ENCODE measurements at places on chromosomes 3 and 15. TPM values are rescaled to one million over a fixed set of nuclear protein-coding genes. Genes with fewer than 3 reads are reported as not detected.
A peak's percentile ranks its signal among the peaks of the same experiment; 100 is the strongest.

The KLHL18 gene
- polyA plus RNA-seq: 25.5 TPM

DNA sequence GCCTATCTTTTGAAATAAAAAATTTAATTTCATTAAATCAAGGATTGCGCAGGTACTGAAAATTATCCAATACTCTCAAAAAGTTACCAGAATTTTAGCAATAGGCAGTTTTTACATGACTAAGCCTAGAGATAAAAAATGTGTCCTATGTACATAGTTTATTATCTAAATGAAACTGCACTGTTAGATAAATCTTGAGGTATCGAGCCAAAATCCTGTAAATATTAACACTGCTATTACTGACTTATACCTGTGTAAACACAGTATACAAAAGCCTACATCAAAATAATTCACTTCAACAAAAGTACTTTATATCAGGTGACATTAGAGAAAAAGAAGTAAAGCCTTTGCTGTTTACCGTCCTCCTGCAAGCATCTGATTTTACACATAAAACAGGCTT lies 60.7 kb downstream of the TASOR start:
- DNase-seq: no peak

DNA sequence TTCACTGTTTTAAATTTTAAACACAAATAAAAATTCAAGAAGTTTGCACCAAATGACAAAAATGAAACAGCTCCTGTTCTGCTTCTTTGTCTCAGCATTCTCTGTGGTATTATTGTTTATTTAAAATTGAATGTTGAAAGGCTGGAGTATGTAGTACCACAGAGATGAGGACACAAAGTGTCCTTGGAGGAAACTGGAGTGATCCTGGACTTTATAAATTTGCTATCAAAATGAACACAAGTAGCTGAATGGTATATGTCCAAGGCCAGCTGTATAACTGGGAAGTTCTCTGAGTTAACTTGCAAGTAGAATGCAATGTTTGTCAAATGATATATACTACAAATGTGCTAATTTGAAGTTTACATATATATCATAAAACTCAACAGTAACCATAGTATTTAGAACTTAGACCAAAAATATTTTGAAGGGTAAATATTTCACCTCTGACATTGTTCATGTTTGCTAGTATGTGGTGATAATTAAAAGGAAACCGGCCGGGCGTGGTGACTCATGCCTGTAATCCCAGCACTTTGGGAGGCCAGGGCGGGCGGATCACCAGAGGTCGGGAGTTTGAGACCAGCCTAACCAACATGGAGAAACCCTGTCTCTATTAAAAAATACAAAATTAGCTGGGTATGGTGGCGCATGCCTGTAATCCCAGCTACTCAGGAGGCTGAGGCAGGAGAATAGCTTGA lies 12.3 kb downstream of the BTLA start:
- no peak for DNase-seq

DNA sequence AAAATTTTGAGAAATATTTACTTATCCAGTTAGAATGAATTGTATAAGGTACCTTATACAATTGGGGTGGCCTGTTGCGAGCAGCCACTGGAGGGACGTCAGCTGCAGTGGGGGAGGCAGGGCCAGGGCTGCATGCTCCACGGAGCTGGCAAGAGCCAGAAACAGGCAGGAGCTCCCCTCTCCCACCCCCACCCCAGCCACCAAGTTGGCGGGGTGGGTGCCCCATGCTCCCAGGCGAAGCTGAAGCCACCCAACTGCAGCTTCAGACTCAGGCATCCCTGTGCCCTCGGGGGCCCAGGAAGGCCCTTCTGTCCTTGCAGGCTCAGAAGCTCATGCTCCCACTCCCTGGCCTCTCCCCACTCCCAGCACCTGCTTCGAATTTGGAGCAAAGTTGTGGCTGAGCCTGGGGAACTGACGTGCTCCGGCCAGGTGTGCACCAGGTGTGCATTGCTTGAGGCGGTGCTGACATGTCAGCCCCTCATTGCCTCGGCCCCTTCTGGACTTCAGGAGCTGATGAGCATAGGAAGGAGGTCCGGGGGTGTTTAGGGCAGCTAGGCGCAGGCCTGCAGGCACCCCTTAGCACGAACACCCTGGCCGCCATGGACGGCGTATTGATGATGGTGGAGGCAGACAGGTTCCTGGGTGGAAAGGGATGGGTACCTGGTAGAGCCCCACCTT lies 743.8 kb upstream of the GBE1 start:
- DNase-seq: no peak

DNA sequence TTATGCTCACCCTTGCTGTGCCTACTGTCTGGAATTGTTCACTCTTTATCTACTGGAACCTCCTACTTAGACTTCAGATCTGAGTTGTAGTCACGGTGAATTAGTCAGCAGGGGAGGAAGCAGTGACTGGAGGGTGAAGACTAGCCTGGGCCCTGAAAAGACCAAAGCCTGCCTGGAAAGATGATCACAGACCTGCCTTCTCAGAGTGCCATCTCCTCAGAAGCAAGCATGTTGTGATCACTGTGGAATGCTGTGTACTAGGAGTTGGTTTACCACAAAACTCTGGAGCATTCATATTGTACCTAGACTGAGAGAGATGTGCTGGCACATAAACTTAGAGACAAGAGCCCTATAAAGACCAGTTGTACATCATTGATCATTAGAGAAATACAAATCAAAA lies 100.7 kb upstream of the SCN10A start:
- DNase-seq: peak; percentile 1

The ATP8B4 gene
- polyA plus RNA-seq: 0.23 TPM

DNA sequence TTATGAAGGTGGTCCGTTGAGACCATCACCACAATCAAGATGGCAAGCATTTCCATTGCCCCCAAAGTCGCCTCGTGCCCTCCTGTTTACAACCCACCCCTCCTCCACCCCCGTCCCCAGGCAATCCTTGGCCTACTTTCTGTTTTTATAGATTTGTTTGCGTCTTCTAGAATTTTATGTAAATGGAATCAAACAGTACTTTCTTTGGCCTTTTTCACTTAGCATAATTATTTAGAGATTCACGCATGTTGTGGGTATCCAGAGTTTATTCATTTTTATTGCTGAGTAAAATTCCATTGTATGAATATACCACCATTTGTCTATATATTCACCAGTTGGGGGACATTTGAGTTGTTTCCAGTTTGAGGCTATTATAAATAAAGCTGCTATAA lies 66.6 kb downstream of the LSM3 start:
- no peak for DNase-seq

DNA sequence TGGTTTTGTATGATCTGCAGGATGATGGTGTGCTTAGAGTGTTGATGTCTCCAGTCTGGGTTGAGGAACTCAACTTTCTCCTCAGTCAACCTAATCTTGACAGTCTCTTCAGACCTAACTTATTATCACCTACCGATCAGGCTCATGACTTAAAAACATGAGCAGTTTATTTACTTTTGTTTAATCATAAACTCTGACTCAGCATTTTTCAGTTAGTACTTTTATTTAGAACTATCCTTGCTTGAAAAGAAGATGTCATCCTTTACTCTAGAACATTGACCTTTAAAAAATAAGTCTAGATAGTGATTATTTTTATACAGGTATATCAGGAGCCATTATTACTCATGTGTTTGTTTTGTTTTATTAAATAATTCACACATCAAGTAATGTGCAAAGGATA lies 414.8 kb downstream of the AGBL1 start:
- DNase-seq: no peak

GRCh38 chr3:17025594-17026139 lies 140.9 kb downstream of the PLCL2 start:
- no peak for DNase-seq

The WNT7A gene
- not detected for polyA plus RNA-seq

GRCh38 chr3:16548721-16549120 lies 35.2 kb upstream of the RFTN1 start:
- DNase-seq: peak; percentile 34

The MITF gene
- polyA plus RNA-seq: 27.9 TPM

The COL7A1 gene
- 41.6 TPM for polyA plus RNA-seq

GRCh38 chr15:53462651-53463050 lies 296.8 kb downstream of the WDR72 start:
- DNase-seq: no peak

- DNase-seq: no peak
Measured at GRCh38 chr15:57735431-57735830, 28.9 kb downstream of the POLR2M start.

GRCh38 chr15:42716125-42716524 lies 20.8 kb downstream of the CDAN1 start:
- DNase-seq: no peak

The HRG gene
- polyA plus RNA-seq: not detected

GRCh38 chr3:124034016-124034843 lies 42.3 kb upstream of the ROPN1 start:
- no peak for DNase-seq

DNA sequence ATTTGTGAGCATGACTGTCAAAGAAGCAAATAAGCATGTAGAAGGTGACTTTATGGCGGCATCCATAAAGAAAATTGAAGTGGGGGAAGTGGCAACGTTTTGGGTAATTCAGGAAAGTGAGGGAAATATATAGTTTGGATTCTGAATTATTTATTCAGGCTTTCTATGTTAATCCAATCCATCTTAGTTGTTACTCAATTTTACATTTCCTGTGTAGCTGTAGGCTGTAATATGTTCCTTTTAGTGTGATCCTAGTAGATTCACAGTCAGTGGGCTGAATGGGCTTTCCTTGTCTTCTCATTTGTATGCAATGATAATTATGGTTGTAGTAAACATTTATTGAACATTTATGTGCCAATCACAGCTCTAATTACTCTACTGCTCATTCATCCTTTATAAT lies 654.1 kb downstream of the EDEM1 start:
- DNase-seq: no peak

- no peak for DNase-seq
Measured at GRCh38 chr3:49794926-49795905, 4.5 kb downstream of the CDHR4 start.

The STRA6 gene
- polyA plus RNA-seq: 10.9 TPM
